ENCODE measurements at places on chromosomes 16 and 17.
A peak's percentile ranks its signal among the peaks of the same experiment; 100 is the strongest.

- DNase-seq: peak; percentile 37
Measured at GRCh38 chr17:4004517-4005295, 40.5 kb upstream of the ATP2A3 start.

DNA sequence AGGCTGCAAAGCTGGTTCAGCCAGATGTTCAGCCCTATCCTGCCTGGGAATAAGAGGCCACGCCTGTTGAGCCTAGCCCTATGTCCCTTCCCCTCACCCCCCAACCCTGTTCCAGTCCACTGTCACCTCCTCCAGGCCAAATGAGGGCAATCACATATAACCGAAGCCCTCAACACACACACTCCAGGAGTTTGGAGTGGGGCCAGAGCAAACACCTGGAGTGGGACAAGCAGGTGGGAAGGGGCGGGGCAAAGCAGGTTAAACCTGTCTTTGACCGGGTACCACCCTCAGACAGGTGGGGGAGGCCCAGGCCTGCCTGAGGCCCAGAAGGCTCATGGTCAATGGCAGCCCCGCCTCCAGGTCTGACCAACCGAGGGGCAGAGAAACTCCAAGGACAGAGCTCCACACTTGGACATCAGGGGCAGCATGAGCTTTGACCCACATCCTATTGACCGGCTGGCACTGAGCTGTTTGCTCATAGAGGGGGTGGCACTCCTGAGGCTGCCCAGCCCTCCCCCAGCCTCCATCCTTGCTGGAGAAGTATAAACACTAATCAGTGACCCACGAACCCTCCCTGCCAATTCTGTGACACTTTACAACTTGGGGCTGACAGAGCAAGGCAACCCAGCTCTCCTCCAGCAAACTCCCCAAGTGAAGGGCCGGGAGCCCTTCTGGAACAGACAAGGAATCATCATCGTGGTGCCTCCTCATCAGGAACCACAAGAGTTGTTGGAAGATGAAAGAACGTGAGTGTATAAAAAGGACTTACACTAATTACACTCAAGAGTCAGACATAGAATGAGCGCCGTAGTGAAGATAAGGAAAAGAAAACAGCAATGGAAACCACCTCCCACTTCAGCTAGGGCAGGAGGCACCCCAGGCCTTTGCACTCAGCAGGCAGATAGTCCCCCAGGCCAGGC, 1.5 kb downstream of the ESRP2 start:
- DNase-seq: no peak

DNA sequence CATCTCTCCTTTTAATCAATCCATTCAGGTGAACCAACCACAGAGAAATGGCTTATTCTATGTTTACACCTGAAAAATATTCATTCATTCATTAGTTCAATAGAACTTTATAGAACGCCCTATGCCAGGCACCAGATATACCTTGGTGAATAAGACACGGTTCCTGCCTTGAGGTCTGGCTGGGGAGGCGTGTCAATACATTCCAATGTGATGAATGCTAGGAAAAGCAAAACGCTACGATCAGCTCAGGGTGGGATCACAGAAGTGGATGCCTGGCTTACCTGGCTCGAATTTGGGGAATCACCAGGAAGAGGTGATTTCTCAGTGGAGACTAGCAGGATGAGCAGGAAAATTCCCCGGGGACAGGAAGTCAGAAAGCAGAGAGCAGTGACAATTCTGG, 17.5 kb upstream of the WFIKKN2 start:
- DNase-seq: peak; percentile 54

DNA sequence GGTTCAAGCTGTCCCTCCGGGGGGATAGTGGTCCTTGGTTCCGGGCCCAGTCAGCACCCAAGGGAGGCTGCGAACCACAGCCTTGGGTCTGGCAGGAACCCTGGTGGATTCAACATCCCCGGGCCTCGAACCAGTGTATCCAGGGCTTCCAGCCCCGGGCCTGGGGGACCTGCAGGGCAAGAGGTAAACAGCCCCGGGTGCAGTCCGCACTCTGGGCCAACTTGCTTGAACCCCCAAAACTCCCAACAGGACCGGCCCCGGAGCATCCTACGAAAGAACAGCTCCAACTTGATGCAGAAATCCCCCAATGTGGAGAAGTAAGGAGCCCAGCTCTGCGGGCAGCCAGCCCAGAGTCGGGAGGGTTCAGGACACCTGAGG, 1.5 kb upstream of the NEURL4 start:
- no peak for DNase-seq

DNA sequence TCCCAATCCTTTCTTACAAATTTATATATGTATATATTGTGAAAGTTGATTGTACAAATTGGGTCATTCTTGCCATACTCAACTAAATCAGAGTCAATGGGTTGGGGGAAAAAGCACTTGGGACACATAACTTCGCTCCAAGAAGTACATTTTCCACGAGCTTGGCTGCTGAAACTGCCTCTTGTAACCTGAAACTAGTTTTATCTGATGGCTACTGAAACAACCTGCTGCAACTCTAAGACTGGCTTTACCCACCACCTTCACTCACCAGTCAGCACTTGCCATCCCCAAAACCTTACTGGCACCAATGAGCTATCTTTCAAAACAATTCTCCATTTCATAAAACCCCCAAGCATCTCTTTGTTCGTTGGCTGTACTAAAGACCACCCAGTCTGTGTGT, 14.5 kb upstream of the MYCBPAP start:
- DNase-seq: no peak

- DNase-seq: no peak
Measured at GRCh38 chr17:32648450-32648849, 161.7 kb downstream of the CDK5R1 start.

- no peak for DNase-seq
Measured at GRCh38 chr17:27332047-27332393, 38.1 kb downstream of the WSB1 start.

GRCh38 chr17:7843257-7843535, 9.2 kb downstream of the KDM6B start:
- DNase-seq: no peak

DNA sequence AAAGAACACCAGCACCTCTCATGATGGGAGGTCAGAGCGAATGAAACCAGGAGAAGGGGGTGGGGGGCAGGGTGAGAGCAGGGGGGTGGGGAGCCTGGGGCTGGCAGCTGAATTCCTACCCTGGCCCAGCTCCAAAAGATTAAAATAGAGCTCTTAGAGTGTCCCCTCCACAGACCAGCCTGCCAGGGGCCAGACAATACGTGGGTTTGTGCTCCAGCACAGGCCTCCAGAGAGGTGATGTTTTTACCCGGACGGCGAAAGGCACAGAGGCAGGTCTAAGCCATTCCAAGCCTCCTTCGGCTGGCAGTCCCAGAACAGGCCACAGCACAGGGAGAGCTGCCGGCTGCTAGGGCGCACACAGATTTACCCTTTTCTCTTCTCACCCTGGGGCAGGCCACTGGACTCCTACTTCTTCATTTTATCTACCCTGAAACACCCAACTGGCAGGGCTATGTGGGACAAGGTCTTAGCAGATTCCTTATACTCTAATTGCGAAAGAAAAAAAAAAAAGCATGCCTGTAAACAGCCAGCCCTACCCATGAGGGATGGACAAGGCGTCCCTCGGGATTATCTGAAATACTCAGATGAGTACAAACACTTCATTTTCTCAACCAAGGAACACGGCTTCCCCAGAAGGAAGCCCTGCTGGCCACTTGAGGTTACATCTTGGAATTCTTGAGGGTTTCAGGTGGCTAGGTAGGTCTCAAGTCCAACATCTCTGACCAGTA, 71.9 kb upstream of the NOG start:
- DNase-seq: no peak

- no peak for DNase-seq
Measured at GRCh38 chr16:12409700-12410099, 394.0 kb downstream of the CPPED1 start.

DNA sequence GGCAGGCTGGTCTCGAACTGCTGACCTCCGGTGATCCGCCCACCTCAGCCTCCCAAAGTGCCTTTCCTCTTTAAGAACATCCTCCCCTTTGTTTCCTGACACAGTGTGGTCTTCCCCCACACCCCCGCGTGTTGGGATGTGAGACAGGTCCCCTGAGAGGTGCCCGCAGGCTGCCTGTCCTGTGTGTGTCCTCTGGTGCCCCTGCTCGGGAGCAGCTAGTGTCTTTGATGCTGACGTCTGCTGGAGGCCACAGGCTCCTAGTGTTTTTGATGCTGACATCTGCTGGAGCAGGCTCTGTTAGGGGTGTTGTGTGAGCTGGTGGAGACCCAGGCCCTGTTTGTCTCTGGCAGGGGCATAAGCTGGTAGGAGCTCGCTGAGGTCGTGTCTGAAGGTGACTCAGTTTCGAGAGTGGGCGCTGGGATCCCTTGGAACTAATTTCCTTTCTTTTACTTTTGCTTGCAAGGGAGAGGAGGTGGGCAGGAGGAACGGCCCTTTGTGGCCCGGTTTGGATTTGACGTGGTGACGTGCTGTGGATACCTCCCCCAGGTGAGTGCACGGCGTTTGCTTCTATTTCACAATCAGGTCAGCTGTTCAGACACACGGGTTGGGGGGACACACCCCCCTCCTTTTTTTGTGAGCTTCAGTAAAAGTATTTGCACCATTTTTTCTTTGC, 6.0 kb downstream of the FN3KRP start:
- no peak for DNase-seq

GRCh38 chr16:4239682-4240175, 2.2 kb downstream of the SRL start:
- DNase-seq: no peak

DNA sequence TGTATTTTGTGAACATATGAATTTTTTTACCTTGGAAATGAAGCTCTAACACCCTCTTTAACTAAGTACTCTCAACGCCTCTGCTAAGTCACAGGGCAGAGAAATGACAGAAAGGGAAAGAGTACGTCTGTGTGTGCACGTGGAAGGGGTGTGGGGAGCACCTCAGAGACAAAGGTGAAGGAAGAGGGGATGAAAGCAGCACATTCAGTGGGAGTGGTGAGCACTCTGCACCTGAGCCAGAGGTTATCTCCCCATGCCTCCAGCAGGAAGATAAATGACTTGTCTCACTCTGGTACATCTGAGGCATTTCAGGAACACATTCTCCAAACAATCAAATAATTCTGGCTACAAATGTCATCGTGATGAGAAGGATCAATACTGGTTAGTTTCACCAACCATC, 15.0 kb downstream of the GNA13 start:
- DNase-seq: no peak

GRCh38 chr16:12637002-12637401, 166.7 kb downstream of the CPPED1 start:
- no peak for DNase-seq

DNA sequence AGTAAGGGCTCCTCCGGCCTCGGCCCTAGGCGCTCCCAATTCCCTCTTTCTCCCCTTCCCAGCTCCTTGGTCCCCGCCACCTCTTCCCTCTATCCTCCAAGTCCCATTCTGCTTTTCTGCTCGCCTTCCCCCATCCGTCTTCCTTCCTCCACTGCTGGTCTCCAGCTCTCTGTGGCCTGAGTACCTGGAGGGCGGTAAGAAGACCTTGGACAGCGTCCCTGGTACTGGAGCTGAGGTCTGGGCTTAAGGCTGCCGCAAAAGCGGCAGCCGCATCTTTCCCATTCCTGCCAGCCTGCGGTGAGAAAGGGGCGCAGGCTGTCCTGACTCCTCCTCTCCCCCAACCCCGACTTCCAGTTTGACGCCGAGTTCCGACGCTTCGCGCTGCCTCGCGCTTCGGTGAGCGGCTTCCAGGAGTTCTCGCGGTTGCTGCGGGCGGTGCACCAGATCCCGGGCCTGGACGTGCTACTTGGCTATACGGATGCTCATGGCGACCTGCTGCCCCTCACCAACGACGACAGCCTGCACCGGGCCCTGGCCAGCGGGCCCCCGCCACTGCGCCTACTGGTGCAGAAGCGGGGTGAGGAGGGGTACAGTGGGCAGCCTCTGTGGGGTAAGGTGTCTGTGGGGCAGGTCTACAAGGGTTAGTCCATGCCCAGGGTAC, 471 bp downstream of the PARD6A start:
- DNase-seq: peak; percentile 44

- DNase-seq: no peak
Measured at GRCh38 chr17:42922294-42922693, 21.7 kb downstream of the G6PC1 start.

DNA sequence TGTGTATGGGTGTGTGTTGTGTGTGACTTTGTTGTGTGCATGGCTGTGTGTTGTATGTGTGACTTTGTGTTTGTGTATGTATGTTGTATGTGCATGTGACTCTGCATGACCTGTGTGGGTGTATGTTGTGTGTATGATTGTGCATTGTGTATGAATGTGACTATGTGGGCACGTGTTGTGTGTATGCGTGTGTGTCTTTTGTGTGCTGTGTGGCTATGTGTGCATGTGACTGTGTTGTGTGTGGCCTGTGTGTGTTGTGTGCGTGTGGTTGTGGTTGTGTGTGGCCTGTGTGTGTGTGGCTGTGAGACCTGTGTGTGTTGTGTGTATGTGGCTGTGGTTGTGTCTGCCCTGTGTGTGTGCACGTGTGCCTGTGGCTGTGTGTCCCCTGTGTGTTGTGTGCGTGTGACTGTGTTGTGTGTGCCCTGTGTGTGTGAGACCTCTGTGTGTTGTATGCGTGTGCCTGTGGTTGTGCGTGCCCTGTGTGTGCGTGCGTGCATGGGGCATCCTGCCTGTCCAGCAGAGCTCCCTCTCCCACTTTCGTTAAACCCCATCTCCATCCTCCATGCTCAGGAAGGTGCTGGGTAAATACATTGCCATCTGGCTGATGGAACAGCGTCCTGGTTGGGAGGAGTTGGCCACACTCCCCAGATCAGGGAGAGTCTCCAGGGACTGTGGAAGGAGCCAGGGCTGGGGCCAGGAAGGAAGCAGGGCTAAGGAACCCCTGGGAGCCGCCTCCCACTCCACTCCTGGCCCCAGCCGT, 90.1 kb upstream of the GSE1 start:
- peak; percentile 82 for DNase-seq

GRCh38 chr17:17766077-17766743, 70.6 kb downstream of the SREBF1 start:
- DNase-seq: no peak

DNA sequence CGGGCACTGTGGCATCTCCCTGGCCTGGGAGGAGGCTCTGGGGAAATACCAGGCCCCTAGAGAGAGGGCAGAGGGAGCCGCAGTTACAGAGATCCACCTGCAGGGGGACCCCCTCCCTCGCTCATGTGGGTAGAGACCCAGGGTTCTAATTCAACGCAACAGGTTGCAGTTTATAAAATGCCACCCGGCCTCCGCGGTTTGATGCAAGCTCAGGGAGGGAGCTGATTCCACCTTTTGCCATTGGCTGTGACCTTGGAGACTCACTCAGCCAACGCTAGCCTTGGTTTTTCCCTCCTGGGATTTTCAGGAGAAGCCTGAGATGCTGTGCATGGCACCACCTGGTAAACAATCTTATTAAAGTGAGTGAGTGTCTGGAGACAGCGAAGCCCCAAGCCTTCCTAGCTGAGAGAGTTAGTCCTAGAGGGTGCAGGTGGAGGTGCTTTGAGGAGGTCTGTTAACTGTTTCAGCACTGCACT, 12.1 kb downstream of the TTLL6 start:
- DNase-seq: peak; percentile 44

DNA sequence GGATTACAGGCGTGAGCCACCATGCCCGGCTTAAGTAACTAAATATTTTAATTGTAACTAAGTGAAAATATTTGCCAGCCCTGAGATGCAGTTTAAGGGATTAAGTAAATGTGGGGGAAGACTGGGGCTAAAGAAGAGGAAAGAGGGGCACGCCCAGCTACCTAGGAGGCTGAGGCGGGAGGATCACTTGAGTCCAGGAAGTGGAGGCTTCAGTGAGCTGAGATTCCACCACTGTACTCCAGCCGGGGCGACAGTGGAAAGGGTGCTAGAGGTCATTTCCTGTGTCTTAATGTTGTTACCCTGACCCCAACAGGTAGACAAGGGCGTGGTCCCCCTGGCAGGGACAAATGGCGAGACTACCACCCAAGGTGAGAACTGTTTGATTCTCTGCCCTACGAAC, 2.8 kb downstream of the ALDOA start:
- DNase-seq: no peak
